ENCODE measurements at places on chromosomes 16 and 17.

- DNase-seq = no peak
Measured at GRCh38 chr16:54952195-54952594, 21.5 kb downstream of the IRX5 start.

- peak; percentile 65 for DNase-seq
Measured at GRCh38 chr17:42270170-42270535, 6.0 kb downstream of the STAT5B start.

DNA sequence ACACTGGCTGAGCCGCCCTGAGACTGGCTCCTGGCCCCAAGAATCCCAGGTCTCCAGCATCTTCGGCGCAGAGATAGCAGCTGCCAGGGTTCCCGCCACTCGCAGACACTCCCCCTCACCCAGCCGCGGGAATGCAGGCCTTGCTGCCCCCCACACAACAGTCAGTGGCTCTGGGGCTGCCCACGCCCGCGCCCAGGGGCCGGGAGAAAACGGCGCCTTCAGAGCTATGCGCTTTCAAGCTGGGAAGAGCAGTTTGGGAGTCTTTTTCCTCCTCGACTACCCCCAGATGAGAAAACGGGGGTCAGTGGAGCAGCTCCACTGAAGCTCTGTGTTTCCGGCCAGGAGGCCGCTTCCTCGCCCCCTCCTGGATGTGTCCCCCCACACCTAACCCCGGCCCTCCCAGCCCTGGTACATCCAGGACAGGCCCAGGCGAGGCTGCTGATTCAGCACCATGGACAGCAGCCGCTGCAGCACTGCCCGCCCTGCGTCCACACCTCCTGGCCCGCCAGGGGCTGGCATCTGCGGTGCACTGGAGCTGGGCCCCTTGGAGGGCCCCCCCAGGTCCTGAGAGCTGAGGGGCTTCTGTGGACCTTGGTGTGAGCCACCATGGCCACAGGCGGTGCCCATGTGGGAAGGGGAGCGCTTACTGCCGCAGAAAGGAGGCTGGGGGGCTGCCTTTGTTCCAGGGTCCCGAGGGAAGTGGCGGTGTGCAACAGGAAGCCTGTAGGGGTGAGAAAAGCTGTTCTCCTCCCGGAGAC lies 35.7 kb downstream of the CACNA1H start:
- DNase-seq = no peak

- no peak for DNase-seq
Measured at GRCh38 chr16:56041556-56042140, 149.6 kb upstream of the GNAO1 start.

DNA sequence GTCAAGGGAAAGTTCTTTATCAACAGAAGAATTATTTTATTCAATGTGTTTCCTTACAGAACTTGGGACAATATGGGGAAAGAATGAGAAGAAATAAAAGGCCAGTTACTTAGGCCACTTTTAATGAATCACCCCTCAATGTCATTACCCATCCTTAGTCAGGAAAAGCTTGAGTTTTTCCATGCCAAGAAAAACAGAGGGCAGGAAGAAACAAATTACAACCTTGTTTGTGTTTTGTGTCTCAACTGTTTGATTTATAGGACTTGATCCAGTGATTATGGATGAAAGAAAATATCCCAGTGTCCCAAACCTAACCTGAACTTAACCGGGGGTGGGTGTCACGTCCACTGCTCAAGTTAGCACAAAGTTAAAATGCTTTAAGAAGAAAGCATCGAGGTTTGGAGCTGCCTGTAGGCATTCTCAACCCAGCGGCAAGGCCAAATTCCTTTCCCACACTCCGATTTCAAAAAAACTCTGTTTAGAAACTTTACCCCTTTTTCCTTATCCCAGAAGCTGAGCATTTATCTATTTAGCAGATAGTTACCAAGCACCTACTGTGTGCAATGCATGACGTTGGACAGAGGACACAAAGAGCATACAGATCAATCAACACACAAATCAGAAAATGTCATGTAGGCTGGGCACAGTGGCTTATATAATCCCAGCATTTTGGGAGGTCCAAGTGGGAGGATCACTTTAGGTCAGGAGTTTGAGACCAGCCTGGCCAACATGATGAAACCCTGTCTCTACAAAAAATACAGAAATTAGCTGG lies 14.0 kb upstream of the CYB5B start:
- DNase-seq = peak; percentile 77
